Fibroblast of skin of abdomen (primary cell): ENCODE measurements at places on chromosomes 4 and X.

DNA sequence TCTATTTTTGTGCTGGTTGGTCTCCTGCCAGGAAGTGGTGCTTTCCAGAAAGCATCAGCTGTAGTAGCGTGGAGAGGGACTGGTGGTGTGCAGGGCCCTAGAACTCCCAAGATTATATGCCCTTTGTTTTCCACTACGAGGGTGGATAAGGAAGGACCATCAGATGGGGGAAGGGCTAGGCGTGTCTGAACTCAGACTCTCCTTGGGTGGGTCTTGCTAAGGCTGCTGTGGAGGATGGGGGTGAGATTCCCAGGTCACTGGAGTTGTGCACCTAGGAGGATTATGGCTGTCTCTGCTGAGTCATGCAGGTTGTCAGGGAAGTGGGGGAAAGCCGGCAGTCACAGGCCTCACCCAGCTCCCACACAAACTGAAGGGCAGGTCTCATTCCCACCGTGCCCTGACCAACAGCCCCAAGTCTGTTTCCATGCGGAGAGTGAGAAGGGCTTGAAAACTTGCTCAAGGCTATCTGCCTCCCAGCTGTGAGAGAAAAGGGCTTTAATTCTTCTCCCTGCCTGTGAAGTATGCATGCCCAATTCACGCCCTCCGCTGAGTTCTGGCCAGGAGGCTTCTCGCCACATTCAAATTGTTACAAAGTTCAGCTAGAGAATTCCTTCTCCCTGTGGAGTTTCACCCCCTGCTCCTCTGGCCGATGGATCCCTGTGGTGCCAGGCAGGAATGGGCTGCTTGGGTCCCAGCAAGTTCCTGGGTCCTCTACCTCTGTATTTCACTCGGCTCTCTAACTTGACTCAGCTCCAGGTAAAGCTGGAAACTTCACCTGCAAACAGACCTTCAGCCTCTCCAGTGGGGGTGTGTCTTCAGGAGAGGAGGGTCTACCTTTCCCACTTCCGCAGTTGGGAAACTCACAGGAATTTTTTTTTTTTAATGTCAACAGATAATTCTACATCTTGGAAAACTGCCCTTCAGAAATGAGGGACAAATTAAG lies 7.7 kb upstream of the CSTF2 start:
- no peak for DNase-seq

DNA sequence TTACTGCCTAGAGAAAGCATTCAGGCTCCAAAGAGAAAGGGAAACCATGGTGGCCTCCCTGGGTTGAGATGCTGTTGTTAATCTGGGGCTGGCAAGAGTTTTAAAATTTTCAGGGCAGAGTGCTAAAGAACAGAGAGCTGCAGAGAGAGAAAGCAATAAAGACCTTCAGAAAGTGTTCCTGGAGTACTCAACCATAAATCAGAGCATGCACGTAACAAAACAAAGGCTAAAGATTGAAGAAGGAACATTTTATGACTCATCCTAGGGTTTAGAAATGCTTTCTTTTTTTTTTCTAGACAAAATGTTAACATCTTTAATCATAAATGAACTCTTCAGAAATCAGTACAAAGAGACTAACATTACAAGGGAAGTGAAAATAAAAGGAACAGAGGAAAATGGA lies 562.3 kb upstream of the NDST4 start:
- peak; percentile 3 for DNase-seq

DNA sequence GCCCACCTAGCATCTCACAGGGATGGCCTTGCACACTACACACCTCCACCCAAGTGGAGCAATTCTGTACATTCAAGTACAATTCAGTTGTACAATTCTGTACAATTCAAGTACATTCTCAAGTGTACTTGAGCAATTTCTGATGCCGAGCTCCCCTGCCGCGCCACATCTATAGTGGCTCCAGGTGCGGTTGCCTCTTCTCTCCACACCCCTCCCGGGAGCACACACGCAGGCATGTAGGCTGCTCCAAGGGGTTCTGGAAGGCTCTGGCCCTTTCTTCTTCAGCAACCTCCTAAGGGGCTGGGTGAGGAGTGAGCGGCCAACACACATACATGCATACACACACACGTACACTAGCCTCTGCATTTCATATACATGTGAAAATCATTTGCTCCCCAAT lies 18.9 kb upstream of the DUSP9 start:
- no peak for DNase-seq

DNA sequence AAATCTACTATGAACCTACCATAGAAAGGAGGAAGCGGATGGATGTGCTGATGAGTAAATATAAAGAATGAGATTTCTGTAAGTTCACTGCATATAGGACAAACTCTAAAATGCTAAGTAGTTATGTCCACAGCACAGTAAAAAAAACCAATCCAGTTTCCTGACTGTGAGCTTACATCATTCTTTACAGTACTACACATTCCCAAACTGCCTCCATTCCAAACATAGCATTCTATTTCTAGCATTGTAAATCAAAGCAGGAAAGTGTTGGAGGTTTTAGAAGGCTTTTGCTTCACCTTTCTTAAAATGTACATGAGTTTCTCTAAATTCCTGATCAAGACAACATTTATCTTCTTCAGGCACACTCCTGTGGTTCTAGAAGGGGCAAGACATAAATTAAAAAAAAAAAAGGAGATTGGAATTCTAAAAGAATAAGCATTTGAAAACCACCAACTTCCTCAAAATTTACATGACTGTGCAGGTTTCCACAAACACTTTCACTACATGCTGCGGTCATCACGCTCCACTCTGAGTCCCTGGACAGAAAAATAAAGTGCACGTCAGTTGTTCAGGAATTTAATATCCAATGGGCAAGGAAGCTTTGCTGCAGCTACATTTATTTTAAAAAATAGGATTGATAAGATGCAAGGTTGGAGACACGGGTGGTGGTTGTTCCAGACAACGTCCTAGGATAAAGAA lies 297.6 kb upstream of the STS start:
- DNase-seq = peak; percentile 47

GRCh38 chr4:144967161-144967560 lies 130.8 kb downstream of the ANAPC10 start:
- DNase-seq = no peak

DNA sequence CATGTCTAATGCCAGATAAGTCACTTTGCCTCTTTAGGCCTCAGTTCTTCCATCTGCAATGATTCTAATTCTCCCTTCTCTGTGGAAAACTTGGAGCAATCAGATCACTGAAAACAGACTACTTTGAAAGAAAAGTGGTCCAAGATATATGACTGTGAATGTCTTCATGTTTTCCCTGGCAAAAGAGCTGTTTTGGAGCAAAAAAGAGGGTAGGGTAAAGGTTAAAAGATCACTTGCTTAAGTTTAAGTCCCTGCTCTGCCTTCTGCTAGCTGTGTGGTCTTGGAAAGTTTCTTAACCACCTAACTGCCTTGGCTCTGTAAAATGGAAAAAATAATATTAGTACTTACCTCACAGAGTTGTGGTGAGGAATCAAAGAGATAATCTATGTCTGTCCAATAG lies 140.3 kb upstream of the PAK3 start:
- no peak for DNase-seq

- no peak for DNase-seq
Measured at GRCh38 chr4:188190461-188190860, 51.2 kb downstream of the TRIML1 start.

- peak; percentile 33 for DNase-seq
Measured at GRCh38 chr4:15982842-15983524, 20.0 kb upstream of the FGFBP2 start.

DNA sequence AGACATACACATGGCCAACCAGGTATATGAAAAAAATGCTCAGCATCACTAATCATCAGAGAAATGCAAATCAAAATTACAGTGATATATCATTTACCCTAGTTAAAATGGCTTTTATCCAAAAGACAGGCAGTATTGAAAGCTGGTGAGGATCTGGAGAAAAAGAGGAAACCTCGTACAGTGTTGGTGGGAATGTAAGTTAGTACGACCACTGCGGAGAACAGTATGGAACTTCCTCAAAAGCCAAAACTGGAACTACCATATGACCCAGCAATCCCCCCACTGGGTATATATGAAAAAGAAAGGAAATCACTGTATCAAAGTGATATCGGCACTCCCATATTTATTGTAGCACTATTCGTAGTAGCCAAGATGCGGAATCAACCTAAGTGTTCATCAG lies 23.4 kb downstream of the ABHD18 start:
- DNase-seq = no peak

DNA sequence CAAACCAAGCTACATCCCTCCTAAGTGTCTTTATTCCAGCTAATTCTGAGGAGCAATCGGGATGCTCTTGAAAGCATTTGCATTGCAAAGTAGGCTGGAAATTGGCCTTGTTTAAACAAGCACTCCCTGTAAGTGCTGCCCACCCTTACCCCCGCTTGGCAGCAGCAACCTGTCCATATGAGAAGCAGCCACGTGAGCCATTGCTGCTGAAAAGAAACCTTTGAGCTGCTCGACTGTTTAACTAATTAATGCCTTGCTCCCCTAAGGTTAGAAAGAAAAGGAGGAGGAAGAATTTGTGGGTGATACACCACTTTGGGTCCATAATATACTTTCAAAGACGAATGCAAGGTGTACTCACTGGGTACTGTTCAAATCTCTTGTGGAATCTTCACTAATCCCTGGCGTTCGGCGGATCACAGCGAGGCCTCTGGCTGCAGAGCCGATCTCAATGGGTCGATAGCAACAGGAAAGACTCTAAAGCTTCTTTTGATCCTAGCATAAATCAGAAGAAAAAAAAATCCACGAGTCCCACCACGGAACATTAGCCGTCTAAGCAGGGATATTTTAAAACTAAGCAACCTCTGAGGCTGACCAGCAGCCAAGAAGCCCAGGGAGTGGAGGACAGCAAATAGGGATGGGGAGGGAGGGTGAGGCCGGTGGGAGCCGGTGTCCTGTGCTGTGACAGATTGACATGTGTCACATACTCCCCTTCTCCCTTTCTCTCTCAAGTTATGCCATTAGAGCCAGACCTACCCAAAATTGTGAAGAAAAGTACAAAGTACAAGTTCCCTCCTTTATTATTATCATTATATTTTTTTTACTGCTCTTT lies 37.2 kb upstream of the MGST2 start:
- DNase-seq = no peak

DNA sequence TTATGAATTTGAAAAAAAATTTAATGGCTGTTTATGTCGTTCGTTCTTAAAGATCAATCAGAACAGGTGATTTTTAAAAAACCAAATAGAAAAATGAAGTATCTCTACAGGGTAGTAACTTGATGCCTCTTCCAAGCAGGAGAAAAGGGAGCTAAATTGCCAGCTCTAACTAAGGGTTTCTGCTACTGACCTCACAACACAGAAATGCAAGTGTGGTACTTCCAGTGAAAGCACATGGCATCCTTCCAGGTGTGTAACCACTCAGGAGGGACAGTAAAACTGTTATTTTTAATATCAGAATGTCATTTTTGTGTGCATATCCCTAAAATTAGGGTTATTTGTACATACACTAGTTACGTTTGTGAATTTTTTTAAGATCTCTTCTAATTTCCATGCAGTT lies 116.8 kb upstream of the ZCCHC13 start:
- DNase-seq = peak; percentile 10

GRCh38 chr4:80608281-80608980 lies 272.9 kb downstream of the CFAP299 start:
- DNase-seq = peak; percentile 68

- DNase-seq = no peak
Measured at GRCh38 chrX:153901753-153902140, 2.7 kb upstream of the AVPR2 start.

DNA sequence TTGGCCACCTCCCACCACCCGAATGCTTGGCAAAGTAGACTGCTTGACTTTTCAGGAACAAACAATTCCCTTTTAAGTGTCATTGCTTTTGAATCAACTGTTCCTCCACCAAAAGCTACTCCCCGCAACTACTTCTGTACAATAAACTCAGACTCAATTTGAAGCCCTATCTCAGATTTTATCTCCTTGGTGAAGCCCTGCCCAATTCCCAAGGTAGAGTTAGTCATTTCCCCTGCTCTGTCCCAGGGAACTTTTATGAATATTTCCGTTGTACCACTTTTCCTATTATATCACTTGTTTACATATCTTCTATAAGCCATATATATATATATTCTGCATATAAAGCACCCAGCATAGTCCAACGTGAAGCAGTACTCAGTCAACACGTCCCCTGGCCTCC lies 102.8 kb downstream of the C4orf51 start:
- no peak for DNase-seq

- no peak for DNase-seq
Measured at GRCh38 chrX:11334165-11334564, 41.0 kb downstream of the AMELX start.

DNA sequence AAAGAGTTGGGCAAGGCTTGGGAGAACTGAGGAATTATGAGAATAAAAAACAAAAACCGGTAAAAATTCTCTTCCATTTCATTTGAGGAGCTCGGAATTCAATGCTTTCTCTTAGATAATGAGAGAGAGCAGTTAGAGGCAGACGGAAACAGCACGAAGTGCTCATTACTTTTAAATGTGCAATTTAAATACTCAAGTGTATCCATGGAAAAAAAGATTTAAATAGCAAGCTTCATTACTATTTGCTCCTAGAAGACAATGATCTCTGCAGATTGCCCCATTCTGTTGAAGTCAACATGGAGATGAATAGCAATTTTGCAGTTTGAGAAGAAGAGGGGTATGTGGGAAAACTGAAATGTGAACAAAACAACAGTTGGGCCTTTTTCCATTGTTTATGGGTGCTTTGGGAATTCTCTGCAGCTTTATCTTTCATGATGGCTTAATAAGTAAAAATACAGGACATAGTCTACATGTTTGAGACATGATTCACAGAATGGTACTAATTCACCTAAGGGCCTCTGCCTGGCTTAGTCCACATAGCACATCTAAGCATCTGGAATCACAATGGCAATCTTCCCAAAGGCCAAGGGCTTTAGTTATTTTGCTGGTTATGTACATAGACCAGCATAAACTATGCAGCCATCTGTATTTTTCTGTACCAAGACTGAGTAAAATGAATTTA lies 512.7 kb upstream of the FAT1 start:
- peak; percentile 87 for DNase-seq

- no peak for DNase-seq
Measured at GRCh38 chr4:112341033-112341432, 43.9 kb downstream of the ALPK1 start.

- peak; percentile 82 for DNase-seq
Measured at GRCh38 chrX:14354521-14354920, 174.8 kb upstream of the GLRA2 start.

GRCh38 chr4:48340276-48340964 lies 909 bp upstream of the SLAIN2 start:
- DNase-seq = peak; percentile 63

DNA sequence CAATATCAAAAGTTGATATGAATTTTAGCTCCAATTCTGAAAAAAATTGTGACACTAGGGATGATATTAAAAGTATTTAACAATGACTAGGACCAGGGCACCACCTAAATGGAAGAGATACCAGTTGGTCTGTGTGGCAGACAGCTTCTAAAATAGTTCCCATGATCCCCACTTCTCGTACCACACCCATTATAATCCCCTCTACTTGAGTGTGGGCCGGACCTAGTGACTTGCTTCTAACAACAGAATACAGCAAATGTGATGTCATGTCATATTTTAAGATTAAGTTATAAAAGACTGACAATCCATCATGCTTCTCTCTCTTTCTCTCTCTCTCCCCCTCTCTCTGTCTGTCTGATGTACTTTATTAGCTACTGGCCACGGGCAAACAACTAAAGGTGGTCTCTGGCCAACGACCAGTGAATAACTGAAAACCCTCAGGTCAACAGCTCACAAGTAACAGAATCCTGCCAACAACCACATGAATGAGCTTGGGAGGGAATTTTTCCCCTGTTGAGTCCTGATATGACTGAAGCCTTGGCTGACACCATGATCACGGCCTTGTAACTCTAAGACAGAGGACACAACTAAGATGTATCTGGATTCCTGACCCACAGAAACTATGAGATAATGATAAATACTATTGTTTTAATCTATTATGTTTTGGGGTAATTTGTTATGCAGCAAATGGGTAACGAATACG lies 34.4 kb downstream of the FAM13A start:
- DNase-seq = no peak
